Suppressor macrophage treated with lipopolysaccharide for 1 hour (primary cell): ENCODE measurements at places on chromosomes 11 and 22.
A peak's percentile ranks its signal among the peaks of the same experiment; 100 is the strongest.

DNA sequence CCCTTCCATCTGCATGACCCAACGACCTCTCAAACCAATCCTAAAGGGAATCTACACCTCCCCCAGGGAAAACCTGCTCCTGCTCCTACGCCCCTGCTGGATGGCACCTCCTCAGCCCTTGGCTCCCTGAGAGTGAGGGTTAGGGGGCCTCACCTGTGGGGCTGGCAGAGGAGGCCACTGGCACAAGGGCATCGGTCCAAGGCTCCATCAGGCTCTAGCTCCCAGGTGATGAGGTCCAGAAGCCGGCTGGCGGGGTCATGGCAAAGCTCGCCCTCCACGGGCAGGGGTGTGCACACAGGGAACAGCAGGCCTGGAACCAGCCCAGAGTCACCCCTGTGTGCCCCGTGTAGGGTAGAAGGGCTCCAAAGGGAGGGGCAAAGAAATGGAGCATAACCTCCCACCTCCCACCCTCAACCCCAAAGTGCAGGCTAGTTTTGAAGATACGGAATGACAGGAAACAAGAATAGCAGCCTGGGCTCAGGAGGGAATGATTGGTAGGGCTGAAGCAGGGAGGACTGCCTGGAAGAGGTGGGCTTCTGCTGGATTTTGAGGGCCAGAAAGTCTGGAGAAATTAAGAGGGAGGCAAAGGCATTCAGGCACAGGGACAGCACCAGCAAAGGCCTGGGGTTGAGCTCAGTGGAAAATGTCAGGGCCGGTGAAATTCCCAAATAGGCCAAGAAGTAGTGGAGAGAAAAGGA lies 42.6 kb downstream of the DKK3 start:
- DNase-seq = no peak

DNA sequence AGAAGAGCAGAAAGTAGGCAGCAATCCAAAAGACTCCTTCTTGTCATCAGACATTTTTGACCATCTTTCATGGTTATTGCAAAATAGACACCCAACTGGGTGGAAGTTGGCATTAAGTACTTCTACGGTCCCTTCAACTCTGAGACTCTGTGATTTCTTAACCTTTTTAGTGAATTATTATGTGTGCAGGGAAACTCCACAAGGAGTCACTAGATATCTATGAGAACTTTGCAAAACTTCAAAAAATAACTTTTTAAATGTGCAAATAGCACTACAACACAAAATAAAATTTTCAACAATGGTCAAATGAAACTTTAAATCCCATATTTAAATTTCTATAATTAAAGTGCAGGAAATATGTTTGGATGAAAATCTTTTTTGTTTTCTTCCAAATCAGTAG lies 88.7 kb downstream of the SLC17A6 start:
- no peak for DNase-seq

GRCh38 chr11:8787372-8787771 lies 104.8 kb downstream of the RPL27A start:
- no peak for DNase-seq

DNA sequence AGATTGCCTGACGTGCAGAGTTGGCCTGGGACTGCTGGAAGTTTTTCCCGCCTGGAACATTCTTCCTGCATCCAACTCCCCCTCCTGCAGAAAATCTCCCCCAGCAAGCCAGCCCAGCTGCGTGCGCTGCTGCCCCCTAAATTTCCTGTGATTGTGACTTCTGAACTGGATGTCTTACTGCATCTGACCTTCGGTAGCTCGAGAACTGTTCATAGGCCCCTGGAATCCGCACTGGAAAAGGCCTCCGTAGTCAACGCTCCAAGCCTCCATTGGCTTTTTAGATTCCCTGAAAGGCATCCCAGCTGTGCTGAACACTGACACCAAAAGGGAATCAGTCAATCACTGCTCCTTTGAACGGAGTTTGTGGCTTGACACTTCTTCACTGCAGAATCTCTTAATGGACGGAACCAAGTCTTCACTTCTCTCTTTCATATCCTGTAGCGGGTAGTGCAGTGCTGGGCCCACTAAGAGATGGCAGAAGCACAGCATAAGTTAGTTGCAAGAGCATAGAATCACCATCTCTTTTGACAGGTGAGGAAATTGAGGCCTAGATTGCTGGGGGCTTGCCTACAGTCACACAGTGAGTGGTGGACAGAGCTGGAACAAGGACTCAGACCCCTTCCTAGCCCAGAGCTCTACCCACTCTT lies 14.2 kb upstream of the RASD2 start:
- no peak for DNase-seq

DNA sequence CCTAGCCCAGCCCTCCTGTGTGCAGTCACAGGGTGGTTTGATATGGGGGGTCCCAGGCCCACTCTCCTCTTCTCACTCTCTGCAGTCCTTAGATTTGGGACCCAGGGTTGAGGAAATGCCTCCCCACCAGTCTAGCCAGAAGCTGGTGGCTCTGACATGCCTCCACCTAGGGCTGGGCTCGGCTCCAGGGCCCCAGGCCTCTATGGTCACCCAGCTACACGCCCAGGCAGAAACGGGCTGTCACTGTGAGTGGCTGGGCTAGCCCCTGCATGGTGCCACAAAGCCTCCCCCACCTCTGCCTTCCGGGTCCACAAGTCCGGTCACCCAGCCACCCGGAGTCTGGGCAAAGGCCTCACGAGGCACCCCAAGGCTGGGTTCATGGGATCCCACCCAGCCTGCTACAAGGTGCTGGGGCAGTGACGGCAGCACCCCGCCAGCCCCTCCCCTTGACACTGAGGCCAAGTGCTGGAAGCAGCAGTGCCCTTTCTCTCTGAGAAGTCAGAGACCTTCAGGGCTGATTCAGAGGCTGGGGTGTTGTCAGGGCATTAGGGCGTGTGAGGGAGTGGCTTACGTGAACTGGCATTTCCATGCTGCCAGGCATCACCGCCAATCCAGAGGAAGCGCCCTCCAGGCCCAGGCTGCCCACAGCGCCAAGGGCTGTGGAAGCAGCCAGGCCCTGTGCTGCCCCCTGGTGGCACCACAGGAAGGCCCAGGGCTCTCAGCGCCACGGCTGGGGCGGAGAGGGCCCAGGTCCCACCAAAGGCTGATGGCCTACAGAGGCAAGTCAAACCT lies 638 bp upstream of the PITPNM1 start:
- peak; percentile 98 for DNase-seq
